Activated CD4-positive, alpha-beta T cell treated with anti-CD3 and anti-CD28 coated beads, Interleukin-2, amount 10 ng/mL, durations not matched to agents 24 days and 14 days (primary cell): ENCODE measurements at places on chromosomes 2 and 18.
A peak's percentile ranks its signal among the peaks of the same experiment; 100 is the strongest.

- DNase-seq, result no peak
These were observed 73.4 kb downstream of the CDCA7 start for GRCh38 chr2:173427887-173428668.

GRCh38 chr2:236785611-236786057 is 216.0 kb downstream of the ACKR3 start:
- DNase-seq, result no peak

GRCh38 chr2:124395961-124396360 is 370.9 kb downstream of the CNTNAP5 start:
- DNase-seq, result no peak

DNA sequence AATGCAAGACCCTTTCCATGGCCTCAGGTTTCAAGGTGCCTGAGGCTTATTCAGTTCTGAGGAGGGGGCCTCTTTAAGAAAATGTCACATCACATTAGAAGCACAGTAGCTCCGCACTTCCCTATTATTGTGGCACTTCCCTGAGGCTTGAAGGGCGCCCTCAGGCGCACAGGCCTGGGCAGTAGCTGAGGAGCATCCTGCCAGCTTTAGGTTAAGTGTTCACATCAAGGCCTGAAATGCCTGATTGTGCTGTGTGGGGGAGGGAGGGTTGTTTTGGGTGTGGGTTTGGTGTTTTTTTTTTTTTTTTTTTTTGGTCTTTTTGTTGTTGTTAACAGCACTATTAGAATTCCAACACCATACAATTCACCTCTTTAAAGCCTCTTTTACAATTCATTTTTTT is 107.9 kb downstream of the CABLES1 start:
- DNase-seq, result no peak

- DNase-seq, result no peak
These were observed 30.4 kb downstream of the SERTAD2 start for GRCh38 chr2:64623242-64623850.

GRCh38 chr2:124804014-124804940 is 779.2 kb downstream of the CNTNAP5 start:
- DNase-seq, result peak; percentile 56

GRCh38 chr2:60324536-60324935 is 228.9 kb downstream of the BCL11A start:
- peak; percentile 16 for DNase-seq

GRCh38 chr2:218478544-218478943 is 59.6 kb downstream of the VIL1 start:
- no peak for DNase-seq

DNA sequence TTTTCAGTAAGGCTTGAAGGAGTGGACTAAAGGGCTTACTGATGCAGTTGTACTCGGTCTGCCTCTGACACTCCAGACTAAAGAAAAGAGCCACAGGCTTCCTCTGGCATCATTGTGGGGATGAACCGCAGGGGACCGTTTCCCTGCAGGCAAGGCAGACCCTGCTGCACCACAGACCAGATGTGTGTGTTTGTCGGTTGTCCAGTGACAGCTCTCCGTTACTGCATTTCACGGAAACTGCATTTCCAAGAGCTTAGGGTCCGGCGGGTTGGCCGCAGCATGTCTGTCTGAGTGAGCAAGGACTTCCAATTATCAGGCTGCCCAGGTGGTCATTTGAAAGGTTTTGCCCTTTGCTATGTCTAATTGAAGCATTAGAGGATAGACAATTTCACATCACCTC is 98.1 kb downstream of the FAM210A start:
- DNase-seq, result no peak

GRCh38 chr2:120847700-120848321 is 112.1 kb downstream of the GLI2 start:
- no peak for DNase-seq

GRCh38 chr2:65668744-65669143 is 236.3 kb upstream of the SPRED2 start:
- DNase-seq, result no peak

GRCh38 chr2:213036836-213037235 is 114.6 kb downstream of the IKZF2 start:
- DNase-seq, result no peak

DNA sequence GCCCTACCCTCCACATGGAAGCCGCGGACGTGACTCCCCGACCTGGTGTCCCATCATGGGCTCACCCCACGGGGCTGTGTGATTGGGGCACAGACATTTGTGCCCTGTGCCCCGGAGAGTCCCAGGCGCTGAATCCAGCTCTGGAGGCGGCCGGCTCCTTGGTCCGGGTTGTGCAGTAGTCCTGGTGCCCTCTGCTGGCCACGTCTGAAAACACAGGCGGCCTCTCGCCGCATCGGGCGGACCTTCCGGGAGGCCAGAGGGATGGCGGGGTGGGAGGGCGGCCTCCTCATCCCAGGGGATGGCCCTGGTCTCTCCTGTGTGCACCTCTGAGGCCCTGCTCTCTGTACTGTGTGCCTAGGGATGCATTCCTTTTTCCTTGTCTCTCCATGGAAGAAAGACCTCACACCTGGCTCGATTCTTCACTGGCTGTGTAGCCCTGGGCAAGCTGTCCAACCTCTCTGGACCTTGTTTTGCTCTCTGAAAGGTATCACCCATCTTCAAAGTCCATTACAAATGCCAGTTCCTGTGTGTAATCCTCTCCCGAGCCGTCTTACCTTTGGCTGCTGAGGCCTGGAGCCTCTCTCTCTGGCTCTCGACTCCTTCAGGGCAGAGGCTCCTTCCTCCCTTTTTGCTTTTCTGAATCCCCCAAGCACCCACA is 27.6 kb downstream of the CELF4 start:
- DNase-seq, result peak; percentile 83

GRCh38 chr2:120979921-120980320 is 244.3 kb downstream of the GLI2 start:
- DNase-seq, result no peak

- DNase-seq, result no peak
These were observed 310.8 kb downstream of the ALK start for GRCh38 chr2:29610569-29610968.

GRCh38 chr2:54052825-54053718 is 62.3 kb upstream of the ACYP2 start:
- no peak for DNase-seq

GRCh38 chr2:21372654-21373053 is 248.9 kb downstream of the TDRD15 start:
- DNase-seq, result no peak

- DNase-seq, result no peak
These were observed 28.8 kb upstream of the RMDN2 start for GRCh38 chr2:37896319-37896718.

DNA sequence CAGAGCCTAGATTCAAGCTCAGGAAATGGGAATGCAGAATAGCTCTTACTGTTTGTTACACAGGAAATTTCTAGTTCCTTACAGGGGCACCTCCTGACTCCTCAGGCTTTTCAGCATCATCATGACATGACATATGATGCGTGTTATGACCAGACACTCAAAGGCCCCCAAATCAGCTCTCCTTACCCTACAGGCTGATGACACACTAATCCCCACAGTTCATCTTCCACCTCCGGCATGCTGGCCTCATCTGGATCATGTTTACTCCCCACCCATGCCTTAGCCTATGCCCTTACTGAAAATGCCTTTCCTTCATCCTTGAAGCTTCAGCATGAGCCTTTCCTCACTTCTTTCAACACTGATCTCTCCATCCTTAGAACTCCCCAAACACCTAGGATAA is 356.9 kb downstream of the SETBP1 start:
- no peak for DNase-seq

DNA sequence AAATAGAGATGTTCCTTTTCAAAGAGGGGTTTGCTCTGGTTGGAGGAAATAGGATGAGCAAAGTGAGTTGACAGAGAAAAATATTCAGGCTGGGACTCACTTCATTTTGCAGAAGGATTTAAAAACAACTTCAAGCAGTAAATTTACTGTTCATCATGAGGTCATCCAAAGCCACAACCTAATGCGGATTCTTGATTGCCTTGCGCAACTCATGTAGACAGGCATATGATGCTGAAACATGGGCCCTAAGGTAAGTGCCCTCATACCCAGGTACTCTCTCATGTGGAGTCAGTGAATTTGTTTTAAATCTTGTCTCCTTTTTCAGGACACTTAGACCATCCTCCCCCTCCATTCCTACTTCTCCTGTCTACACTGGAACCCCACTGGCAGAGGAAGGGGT is 51.9 kb upstream of the LYPD1 start:
- no peak for DNase-seq

DNA sequence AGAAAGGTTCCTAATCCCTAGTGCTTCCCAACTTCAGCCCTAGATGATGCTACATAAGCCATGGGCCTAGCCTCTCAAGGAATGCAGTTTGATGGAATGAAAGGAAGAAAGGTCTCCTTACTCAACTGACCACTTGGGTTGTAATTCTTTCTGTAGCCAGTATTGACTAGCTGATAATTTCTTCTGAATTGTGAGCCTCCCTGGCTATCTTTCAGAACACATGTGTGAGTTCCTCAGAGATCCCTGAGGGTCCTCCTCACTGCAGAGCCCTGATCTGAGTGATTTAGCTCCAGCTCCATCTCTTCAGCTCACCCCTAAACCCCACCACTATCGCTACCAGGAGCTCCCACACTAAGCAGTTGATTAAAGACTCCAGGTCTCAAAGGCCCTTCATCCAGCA is 31.5 kb downstream of the CFAP210 start:
- DNase-seq, result peak; percentile 37

GRCh38 chr2:239118675-239119211 is 270.9 kb downstream of the TWIST2 start:
- peak; percentile 63 for DNase-seq

- DNase-seq, result peak; percentile 64
These were observed 124.1 kb upstream of the LGALSL start for GRCh38 chr2:64329848-64330247.

- DNase-seq, result no peak
These were observed 26.8 kb upstream of the LDLRAD4 start for GRCh38 chr18:13191779-13192178.

- DNase-seq, result no peak
These were observed 65.8 kb upstream of the ATL2 start for GRCh38 chr2:38442643-38443541.

DNA sequence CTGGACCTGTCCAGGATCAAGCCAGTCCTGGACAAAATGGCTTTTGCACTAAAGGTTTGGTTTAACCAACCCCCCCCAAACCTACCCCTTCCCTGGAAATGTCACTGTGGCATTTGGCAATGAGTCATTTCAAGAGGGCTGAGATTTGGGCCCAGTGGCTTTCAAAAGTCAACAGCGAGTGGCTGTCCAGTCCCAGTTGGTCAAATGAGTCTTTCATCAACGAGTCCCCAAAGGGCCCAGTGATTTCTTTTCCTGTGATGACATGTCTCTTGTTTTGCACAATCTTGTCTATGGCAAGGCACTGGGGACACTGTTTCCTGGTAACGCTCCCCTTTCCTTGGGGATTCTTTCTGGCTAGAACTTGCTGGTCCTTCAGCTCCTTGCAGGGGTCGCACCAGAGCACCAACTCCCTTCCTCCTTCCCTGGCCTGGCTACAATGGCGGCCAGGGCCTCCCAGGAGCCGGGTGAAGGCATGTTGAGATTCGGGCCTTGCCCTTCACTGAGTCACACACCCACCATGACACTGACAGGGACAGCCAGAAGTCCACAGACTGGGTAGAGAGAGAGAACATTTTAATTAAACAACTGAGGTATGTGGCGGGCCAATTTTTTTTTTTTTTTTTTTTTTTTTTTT is 87.2 kb downstream of the SMAD7 start:
- no peak for DNase-seq

DNA sequence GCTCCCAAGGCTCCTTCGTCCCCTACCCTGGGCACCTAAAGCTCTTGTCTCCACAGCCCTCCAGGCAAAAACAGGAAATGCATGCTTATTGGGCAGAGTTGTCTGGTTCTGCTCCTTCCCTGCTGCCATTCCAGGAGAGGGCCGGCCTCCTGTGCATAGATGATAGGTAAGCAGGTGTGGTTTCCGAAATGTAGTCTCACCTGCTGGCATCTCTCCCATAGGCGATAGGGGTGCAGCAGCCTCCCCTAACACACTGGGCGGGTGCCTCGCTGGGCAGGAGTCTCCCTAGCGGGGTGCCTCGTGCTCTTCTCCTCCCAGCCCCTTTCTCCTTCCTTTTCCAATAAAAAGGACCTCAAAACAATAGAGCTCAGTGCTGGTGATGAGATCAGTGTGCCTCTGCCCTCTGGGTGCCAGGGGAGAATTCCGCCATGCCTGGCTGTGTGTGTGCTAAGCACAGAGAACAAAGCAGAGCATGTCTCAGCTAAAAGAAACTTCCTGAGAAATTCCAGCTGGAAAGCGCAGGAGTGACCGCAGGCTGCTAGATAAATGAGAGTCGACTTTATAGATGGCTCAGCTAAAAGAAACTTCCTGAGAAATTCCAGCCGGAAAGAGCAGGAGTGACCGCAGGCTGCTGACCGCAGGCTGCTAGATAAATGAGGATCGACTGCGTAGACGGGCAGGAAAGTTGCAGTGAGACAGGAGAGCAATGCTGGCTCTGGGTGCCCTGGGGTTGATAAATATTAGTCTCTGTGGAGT is 11.3 kb upstream of the PXDN start:
- no peak for DNase-seq

DNA sequence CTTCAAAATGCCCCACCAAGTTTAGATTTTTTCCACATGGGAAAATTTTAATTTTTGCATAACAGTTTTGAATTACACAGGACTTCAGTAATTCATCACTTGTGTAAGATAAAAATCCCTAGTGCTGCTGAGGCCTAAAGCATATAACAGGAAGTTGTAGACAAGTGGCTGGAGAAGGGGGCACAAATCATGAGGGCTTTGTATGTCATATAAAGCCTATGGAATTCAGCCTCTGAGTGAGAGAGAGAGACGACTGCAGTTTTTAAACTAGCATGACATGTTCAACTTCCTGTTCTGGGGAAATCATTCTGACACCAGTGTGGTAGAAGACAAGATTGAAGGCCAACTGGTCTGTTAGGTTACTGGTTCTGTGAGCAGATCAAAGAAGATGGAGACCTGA is 187.3 kb upstream of the CHST9 start:
- DNase-seq, result no peak

GRCh38 chr2:11550901-11551568 is 17.2 kb downstream of the GREB1 start:
- no peak for DNase-seq

GRCh38 chr2:8003462-8004075 is 678.3 kb upstream of the ID2 start:
- no peak for DNase-seq

- DNase-seq, result no peak
These were observed 4.6 kb upstream of the KLF11 start for GRCh38 chr2:10038716-10039115.

GRCh38 chr18:13563390-13563805 is 163.0 kb downstream of the FAM210A start:
- DNase-seq, result no peak

DNA sequence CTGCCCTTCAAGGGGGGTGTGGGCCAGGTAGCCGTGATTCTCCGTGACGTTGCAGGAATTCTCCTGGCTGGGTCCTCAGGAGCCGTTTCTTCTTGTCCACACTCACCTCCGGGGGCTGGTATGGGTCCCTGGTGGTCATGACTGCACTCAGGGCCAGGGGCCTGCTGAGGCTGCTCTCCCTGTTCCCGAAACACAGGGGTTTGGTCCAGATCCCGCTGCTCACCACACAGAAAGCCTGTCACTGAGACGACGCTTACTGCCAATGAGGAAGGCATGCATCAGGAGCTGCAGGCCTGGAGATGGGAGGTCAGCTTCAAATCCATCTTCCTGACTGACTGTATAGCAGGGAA is 160.7 kb downstream of the RTP5 start:
- DNase-seq, result no peak

GRCh38 chr2:201358684-201359083 is 1.5 kb upstream of the FLACC1 start:
- peak; percentile 66 for DNase-seq
